ENCODE measurements at places on chromosomes 13 and 19. TPM values are rescaled to one million over a fixed set of nuclear protein-coding genes. Genes with fewer than 3 reads are reported as not detected.

The RDH8 gene
- not detected for total RNA-seq

The NKG7 gene
- not detected for total RNA-seq

The ALOX5AP gene
- total RNA-seq = not detected

The ZFP14 gene
- total RNA-seq = 6.4 TPM

The TRPM4 gene
- 6.9 TPM for total RNA-seq
